ENCODE measurements at places on chromosomes 3 and 15.

GRCh38 chr15:98787936-98788757 lies 139.8 kb downstream of the IGF1R start:
- no peak for DNase-seq

GRCh38 chr3:11641316-11641682 lies 2.4 kb downstream of the VGLL4 start:
- no peak for DNase-seq

GRCh38 chr3:9945358-9945757 lies 6.8 kb downstream of the PRRT3 start:
- no peak for DNase-seq

DNA sequence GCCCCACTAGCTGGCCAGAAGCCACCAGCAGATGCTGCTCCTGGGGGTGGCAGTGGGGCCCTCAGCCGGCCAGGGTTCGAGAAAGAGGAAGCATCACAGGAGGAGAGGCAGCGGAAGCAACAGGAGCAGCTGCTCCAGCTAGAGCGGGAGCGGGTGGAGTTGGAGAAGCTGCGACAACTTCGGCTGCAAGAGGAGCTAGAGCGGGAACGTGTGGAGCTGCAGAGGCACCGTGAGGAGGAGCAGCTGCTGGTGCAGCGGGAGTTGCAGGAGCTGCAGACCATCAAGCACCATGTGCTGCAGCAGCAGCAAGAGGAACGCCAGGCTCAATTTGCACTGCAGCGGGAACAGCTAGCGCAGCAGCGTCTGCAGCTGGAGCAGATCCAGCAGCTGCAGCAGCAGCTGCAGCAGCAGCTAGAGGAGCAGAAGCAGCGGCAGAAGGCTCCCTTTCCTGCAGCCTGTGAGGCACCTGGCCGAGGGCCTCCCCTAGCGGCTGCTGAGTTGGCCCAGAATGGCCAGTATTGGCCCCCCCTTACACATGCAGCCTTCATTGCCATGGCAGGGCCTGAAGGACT lies 17.5 kb upstream of the APEH start:
- DNase-seq = no peak

DNA sequence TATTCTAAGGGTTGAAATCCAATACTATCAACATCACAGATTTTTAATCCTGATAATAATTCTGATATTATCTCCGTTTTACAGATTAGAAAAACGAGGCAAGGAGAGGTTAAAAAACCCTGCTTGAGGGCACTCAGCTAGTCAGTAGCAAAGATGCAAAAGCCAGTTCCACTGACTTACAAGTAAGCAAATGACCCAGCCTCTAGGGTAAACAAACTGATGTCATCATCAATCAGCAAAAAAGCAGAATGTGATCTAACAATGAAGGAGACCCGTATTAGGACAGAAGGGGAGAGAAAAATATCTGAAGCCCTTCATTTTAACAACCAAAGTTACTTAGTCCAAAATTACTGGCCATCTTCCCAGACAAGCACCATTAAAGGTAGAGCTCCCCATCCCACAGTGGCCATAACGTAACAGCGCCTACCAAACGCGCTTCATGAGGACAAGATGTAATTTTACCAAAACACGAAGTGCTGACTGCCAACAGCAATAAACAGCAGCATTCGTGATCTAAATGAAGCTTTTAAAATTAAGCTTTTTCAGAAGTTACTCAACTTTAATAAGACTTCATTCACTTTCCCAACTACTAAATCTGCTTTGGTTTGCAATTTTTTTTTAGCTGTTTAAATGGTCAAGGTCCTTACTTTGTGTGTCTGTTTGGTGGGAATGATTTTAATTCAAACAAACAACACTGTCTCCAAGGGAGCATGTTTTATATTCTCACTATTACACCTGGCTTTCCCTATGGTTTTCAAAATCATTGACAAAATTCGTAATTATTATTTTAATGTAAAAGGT lies 176.6 kb downstream of the OSBPL10 start:
- no peak for DNase-seq

DNA sequence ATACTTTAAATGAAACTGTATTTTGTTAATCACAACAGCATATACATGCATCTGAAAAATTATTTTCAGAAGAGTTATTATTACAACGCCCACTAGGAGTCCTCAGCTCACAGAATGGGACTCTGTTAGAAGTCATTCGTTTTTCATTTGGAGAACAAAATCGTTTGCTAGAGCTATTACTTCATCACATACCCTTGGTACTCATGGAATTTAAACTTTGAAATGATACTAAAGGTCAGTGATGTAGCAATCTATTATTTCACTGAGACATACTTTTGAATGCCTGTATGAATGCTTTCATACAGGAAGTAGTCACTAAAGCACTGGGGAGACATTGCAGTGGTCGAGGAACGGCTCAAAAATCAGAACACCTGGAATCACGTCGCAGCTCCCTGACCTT lies 198.1 kb downstream of the MBNL1 start:
- no peak for DNase-seq

- DNase-seq = no peak
Measured at GRCh38 chr3:128367761-128368160, 98.9 kb downstream of the DNAJB8 start.

- DNase-seq = no peak
Measured at GRCh38 chr3:152556731-152557254, 278.1 kb upstream of the P2RY1 start.

GRCh38 chr15:40038275-40038637 lies 725 bp downstream of the SRP14 start:
- no peak for DNase-seq

DNA sequence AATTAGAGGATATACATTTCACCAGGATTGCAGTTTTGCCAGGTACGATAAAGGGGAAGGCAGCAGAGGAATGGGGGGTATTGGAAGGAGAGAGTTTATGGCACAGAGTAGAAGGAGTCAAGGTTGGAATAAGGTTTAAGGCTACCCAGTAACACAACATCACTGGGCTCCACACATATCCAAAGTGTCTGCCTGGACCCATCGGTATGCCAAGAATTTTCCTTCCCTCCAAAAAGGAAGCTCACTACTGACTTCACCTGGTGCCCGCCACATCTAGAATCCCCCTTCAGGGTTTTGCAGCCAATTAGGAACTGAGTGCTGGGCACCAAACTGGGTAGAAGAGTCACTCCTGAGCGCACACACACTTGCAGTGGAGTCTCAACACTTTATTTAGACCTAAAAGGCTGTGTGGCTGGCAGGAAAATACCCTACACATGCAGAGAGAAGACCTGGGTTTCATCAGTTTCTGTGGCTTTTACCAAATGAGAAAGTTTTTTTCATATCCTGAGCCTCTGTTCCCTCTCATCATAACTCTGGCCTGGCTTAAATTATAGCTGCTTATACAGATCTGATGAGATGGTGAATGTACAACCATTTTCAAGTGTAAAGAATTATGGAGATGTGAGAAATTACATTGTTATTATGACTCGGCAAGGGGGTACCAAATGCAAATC lies 190.8 kb upstream of the LPP start:
- DNase-seq = no peak

DNA sequence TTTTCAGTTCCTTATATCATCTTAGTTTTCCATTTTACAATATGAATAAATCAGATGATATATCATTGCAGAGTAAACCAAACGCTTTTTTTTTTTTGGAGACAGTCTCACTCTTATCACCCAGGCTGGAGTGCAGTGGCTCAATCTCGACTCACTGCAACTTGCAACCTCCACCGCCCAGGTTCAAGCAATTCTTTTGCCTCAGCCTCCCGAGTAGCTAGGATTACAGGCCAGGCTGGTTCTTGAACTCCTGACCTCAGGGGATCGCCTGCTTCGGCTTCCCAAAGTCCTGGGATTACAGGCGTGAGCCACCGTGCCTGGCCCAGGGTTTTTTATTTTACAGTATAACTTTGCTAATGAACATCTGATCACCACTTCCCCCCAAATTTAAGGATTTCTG lies 5.9 kb upstream of the EBLN2 start:
- no peak for DNase-seq

DNA sequence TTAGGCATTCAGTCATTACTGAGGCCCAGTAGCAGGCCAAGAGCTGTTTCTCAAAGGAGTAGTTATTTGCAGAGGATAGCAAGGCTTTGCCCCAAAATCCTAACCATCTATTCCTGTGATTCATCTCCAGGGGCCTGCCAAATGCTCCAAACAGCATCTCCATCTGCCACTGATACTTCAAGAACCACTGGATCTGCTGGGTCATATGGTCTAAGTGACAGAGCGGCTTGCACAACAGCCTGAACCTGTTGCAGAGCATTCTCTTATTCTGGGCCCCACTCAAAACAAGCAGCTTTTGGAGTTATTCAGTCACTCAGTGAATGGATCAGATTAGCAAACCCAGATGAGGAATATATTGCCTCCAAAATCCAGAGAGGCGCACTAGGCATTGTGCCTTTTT lies 68.8 kb upstream of the ALDH1A3 start:
- DNase-seq = no peak

DNA sequence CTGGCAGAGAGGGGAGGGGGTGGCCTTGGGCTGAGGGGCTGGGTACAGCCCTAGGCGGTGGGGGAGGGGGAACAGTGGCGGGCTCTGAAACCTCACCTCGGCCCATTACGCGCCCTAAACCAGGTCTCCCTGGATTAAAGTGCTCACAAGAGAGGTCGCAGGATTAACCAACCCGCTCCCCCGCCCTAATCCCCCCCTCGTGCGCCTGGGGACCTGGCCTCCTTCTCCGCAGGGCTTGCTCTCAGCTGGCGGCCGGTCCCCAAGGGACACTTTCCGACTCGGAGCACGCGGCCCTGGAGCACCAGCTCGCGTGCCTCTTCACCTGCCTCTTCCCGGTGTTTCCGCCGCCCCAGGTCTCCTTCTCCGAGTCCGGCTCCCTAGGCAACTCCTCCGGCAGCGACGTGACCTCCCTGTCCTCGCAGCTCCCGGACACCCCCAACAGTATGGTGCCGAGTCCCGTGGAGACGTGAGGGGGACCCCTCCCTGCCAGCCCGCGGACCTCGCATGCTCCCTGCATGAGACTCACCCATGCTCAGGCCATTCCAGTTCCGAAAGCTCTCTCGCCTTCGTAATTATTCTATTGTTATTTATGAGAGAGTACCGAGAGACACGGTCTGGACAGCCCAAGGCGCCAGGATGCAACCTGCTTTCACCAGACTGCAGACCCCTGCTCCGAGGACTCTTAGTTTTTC lies 4.9 kb downstream of the ISL2 start:
- DNase-seq = no peak

DNA sequence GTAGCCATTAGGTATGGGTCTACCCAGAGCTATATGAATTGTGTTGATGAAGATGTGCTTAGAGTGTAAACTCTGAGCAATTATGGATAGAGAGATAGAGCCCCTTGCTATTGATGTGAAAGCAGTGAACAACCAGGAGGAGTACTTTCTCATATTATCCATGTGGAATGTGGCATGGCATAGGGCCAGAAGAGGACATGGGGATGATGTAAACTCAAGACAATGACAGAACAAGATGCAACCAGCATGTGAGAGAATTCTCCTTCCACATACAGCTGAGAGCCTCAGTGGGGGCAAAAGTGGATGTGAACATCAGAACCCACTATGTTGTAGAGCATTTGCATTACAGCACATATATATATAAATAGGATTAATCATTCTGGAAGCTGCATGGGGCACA lies 36.4 kb upstream of the BNC1 start:
- no peak for DNase-seq

- DNase-seq = no peak
Measured at GRCh38 chr3:132507657-132508056, 89.4 kb upstream of the ACKR4 start.

DNA sequence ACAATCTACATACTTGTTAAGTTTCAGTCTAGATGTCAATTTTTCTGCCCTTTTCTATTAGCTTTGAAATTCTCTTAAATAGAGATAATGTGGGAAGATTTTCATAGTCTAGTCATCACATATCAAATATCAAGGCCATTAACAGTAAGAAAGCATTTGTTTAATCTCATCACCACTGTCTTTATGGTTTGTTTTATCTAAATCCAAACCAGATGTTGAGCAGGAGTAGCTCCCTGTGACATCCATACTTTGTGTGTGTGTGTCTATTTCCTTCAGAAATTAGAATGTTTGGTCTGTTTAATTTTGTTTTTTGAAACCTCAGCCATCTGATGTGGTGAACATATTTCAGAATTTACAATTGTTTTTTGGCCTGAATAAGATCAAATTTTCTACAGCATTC lies 23.1 kb upstream of the GOLGA8B start:
- DNase-seq = no peak

- DNase-seq = no peak
Measured at GRCh38 chr3:37546876-37547275, 314.8 kb upstream of the CTDSPL start.

GRCh38 chr15:42384597-42384996 lies 25.3 kb downstream of the CAPN3 start:
- DNase-seq = no peak

- DNase-seq = no peak
Measured at GRCh38 chr3:125160606-125161371, 51.8 kb downstream of the SLC12A8 start.

GRCh38 chr3:123467046-123467445 lies 18.2 kb upstream of the ADCY5 start:
- no peak for DNase-seq
